ENCODE measurements at places on chromosomes 2 and 18.

DNA sequence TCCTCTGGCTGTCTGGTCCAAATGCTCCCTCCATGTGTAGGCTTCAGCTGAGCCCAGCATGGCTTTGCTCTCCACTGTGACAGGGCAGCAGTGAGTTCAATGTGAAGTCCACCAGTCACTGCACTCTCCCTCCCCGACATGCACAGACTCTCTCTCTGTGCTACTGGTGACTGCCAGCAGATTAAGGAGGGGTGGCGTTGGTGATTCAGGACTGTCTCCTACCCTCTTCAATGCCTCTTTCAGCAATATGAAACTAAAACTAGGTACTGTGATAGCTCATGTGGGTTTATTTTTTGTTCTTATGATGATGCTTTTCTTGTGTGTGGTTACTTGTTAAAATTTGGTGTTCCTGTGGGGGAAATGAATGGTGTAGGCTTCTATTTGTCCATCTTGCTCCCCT lies 201.0 kb upstream of the RBMS1 start:
- DNase-seq, result no peak

GRCh38 chr18:38695559-38696280 lies 1130.1 kb upstream of the CELF4 start:
- no peak for DNase-seq

GRCh38 chr2:236168110-236169080 lies at the start of gene GBX2:
TSS of gene GBX2 (minus strand) at chr2:236168386. CDS start at chr2:236167971, 415 bp downstream.
- no peak for DNase-seq

GRCh38 chr2:80499095-80499494 lies 194.5 kb upstream of the LRRTM1 start:
- DNase-seq, result no peak

GRCh38 chr2:181258720-181259119 lies 198.5 kb upstream of the ITGA4 start:
- DNase-seq, result no peak

DNA sequence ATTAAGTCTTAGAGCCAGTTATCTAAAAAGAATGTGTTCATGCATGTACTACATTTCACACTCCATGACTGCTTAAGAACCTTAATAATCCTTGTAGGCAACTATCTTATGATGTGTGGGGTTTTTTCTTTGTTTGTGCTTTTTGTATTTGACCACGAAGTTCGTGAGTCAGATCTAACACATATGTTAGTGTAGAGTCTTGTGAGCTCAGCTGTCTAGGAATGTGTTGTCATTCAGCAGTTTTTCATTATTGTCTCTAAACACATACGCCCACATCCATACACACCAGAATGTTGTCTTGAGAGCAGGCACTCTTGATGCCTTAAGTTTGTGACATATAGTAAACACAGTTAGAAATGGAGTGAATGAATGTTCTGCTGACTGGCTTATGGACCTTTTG lies 38.4 kb downstream of the CAB39 start:
- no peak for DNase-seq

DNA sequence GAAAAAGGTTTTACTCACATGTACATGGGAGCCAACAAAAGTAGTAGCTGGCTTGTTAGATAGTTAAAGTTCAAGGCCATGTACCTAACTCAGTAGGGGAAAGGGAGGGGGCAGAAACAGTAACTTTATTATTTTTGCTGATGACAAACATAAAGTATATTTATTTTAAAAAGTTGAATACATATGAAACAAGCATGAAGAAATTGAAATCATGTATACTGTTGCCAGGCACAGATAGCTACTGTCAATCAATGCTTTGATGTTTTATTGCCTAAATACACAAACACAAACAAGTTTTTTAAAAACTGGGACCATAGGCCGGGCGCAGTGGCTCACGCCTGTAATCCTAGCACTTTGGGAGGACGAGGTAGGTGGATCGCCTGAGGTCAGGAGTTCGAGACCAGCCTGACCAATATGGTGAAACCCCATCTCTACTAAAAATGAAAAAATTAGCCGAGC lies 7.6 kb upstream of the PSD4 start:
- no peak for DNase-seq

DNA sequence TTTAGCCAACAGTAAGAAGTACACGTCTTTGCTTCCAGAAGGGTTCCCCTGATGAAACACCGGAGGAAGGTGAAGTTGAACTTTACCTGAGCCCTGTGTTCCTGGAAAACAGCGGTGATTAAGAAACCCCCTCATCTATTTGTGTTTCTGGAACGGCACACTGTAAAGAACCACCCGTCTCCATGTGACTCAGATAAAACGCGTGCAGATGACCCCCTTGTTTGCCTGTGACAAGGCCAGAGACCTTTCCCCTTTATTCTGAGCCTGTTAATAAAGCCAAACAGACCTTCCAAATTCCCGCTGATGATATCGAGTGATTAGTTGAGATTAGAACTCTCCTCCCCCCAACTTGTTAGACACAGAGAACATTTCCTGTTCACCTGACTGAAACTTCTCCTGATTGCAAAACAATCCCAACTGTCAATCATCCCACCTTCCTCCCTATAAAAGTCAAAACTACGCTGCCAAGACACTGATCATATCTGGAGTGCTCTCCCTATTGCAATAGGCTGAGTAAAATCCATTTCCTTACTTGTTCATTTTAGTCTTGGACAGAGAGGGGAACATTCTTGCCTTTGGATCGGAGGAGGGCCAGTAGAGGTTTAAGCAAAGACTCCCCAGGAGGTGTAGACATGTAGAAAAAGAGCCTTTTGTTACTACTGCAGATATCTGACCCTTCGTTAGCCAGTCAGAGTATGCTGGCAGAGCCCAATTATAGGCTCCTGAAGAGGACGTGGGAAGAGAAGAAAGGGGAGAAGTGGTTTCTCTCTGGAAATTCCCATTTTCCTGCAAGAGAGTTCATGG lies 914 bp upstream of the IWS1 start:
- no peak for DNase-seq

DNA sequence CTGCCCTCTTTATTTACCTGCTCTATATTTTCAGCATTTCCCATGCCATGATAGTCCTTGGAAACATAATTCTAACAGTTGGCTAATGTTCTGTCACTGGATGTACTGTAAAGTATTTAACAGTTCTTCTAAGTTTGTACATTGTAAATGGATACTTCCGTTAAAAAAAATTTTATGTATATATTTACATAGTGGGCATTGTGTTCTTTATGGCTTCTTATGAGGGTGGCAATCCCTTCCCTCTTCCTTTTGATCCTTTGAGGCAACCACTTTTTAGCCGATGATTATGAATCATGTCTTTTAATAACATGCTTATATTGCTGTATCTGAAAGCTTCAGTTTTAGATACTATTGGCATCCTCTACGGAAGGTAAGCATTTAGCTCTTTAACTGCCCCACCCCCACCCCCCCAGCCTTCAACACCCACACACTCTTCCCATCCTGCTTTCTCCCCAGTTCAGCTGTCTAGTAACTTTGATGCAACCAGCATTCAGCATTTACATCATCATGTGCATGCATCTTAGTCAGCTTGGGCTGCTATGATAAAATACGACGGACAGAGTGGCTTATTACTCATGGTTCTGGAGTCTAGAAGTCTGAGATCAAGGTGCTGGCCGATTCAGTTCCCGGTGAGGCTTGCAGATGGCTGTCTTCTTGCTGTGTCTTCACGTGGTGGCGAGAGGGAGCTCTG lies 21.0 kb upstream of the EDAR start:
- DNase-seq, result no peak

GRCh38 chr18:36143391-36143790 lies 13.7 kb downstream of the ELP2 start:
- DNase-seq, result no peak

- no peak for DNase-seq
Measured at GRCh38 chr2:8544171-8544785, 137.6 kb upstream of the ID2 start.

DNA sequence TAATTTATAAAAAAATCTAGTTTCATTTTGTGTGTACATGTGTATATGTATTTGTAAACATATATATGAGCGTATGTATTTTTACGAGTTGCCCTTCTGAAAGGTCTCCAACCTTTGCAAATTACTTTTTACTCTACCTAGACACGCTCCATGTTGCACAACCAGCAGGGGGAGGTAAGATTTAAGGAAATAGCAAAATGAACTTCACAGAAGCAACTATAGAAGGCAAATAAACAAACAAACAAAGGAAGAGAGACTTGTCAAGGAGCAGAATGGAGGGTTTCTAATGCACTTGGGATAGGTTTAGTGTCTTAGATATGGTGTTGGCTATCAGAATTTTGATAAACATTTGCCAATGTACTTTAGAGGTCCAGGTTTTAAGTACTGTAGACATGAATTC lies 820.5 kb upstream of the POU3F3 start:
- DNase-seq, result no peak

DNA sequence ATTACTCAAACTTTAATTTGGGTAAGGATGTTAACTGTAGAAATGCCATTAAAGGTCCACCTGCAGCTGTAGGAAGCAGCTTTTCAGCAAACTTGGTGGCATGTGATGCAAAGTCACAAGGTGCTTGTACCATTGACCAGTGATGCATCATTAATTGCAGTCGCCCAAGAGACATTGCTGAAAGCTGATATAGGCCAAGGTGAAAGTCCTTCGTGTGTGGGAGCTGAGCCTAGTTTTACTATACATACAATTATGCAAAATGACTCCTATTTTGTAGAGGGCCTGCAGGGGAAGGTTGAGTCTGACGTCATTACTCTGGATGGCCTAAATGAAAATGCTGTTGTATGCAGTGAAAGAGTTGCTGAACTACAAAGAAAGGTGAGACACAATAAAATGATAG lies 40.5 kb downstream of the ALMS1 start:
- no peak for DNase-seq

DNA sequence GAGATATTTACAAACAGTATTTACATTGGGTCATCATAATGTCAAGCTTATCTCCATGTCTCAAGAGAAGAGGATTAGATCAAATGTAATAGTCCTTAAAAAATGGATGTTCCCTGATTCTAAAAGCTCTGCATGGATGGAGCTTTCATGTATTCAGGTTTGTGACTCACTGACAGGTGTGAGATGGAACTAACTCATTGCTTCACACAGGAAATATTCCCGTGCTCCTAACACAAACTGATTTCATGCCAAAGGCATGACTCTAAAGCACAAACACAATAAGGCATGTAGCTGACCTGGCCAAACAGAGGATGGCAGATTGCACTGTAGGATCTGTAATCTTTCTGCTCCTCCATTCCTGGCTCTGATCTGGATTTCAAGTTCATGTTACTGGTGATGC lies 110.0 kb downstream of the ALK start:
- no peak for DNase-seq

- no peak for DNase-seq
Measured at GRCh38 chr2:174572556-174572955, 25.0 kb downstream of the WIPF1 start.

- no peak for DNase-seq
Measured at GRCh38 chr2:11042841-11043240, 112.4 kb upstream of the SLC66A3 start.

GRCh38 chr18:45519411-45520280 lies 95.6 kb upstream of the SLC14A2 start:
- DNase-seq, result no peak

DNA sequence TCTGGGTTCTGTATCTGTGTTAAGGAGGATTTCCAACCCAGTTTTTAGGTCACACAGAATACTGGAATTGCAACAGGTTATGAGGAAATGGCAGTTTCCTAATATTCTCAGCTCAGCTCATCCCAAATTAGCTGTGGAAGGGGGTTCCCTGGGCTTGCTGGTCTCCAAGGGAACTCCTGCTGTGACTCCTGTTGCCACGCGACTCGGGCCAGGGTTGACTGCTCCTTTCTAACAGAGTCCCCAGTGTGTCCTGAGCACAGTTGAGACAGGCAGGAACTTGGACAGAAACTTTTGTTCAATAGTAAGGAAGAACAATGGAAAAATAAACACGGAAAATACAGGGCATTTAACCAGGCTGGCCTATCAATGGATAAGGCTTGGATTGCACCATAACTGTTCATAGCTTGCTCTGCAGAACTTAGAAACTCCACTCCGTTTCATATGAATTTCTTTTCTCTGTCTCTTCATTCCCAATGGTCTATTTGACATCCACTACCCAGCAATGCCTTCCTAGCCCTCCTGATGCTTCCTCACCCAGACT lies 3.8 kb upstream of the ROCK2 start:
- no peak for DNase-seq

DNA sequence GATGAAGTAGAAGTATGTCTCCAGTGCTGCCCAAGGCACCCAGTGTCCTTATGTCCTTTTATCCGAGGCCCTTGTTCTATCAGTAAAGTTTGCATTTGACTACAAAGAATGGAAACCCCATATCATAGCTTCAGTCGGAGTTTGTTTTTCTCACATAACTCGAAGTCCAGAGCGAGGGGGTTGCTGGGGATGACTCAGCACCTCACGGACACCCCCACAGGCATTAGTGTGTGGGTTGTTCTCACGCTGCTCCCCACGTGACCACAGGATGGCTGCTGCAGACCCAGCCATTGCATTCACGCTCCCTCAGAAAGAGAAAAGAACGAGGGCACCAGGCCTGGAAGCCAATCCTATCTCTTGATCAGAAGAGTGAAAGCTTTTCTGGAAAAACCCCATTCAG lies 27.8 kb downstream of the SALL3 start:
- DNase-seq, result no peak

- DNase-seq, result no peak
Measured at GRCh38 chr2:169980001-169980400, 152.7 kb downstream of the UBR3 start.

- DNase-seq, result no peak
Measured at GRCh38 chr2:6392354-6392753, 473.4 kb downstream of the CMPK2 start.

DNA sequence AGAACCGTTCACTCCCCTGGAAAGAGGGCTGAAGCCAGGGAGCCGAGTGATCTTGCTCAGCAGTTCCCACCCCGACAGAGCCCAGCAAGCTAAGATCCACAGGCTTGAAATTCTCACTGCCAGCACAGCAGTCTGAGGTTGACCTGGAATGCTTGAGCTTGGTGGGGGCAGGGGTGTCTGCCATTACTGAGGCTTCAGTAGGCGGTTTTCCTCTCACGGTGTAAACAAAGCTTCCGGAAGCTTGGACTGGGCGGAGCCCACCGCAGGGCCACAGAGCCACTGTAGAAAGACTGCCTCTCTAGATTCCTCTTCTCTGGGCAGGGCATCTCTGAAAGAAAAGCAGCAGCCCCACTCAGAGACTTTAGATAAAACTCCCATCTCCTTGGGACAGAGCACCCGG lies 180.8 kb downstream of the WDR7 start:
- DNase-seq, result no peak

DNA sequence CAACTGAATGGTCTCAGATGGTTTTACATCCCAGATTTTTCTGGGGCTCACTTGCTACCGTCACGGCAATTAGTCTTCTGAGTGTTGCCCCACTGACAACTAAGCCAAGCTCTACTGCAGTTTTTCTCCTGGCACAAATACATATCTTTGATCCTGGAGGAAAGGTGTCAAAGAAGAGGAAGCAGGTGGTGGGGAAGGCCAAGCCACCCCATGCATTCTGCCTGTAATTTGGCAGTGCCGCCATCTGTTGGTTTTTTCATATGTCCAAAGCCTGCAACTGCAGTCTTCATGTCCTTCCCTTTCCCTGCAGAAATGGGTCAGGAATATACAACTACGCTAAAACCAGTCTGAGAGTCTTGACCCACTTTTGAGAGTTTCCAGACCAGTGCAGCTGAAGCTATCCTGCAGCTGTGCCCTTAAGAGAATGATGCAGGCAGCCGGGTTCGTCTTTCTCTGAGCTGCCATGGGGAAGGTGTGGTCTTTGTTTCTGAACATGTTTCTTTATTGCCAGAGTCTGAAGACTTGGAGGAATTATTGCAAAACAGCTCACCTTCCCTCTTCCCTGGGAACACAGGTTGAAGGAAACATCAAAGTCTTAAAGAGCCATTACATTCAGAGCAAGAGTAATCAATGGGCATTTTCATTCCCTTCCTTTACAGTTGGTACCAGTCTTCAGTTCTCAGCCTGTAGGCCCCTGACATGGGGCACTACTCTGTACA lies 71.8 kb upstream of the ATL2 start:
- no peak for DNase-seq

- no peak for DNase-seq
Measured at GRCh38 chr2:99984799-99985515, 157.4 kb downstream of the AFF3 start.

Measured in activated T-helper 9 cell treated with anti-CD3 and anti-CD28 coated beads, Interleukin-2, amount 50 U/mL, for 16 hours (primary cell).